ENCODE measurements at places on chromosomes 5 and 9.

DNA sequence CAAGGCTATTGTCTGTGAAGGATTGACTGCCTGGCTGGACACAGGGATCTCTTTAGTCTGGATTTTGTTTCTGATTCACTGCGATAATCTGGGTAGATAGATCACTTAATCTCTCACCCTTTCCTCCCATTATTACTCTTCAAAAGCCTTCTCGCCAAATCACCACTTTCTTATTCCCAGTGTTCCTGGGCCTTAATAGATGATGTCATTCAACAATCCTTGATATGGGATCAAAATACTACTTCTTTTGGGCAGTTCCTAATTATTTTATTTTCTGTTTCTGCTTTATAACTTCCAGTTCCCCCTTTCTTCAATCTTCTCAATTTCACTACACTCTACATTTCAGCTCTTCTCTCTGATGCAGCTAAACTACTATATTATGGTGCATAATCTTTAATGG lies 6.8 kb upstream of the CRHBP start:
- no peak for DNase-seq

DNA sequence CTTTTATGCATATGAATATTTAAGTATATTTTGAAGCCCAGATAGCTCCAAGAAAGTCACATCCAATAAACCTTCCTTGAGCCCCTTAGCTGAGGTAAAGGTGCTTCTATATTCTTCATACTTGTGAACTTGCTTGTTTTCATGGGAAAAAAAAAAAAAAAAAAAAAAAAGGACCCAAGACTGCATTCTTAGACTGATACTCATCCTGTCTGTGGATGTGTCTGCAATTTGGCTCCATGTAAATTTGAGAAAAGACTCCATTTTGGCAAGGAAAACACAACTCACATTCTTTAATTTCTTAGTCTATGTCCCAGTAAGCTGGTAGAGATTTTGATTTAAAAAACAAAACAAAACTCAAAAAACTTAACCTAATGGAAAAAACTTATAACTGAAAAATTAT lies 238.3 kb downstream of the FBXL17 start:
- peak; percentile 72 for DNase-seq

- DNase-seq = no peak
These were observed 423.0 kb upstream of the ZNF608 start for GRCh38 chr5:125169396-125169795.

DNA sequence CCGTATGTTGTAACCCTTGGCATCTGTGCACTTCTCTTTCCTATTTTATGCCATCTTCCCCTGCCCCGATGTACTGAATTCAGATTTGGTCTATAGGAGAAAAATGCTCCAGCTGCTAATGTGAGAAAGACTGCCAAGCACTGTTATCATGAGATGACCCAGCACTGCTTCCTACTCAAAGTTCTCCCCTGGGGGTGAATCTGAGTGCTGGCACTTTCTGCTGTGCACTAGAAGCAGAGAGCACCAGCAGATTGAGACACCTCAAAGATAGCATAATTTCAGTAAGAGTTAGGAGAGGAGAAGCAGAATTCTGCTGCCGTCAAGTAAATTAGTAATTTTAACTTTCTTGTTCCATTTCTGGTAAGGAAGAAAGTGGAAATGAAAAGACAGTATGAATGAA lies 92.8 kb upstream of the ACOT12 start:
- DNase-seq = no peak

GRCh38 chr5:147913786-147914185 lies 7.4 kb upstream of the C5orf46 start:
- DNase-seq = no peak

DNA sequence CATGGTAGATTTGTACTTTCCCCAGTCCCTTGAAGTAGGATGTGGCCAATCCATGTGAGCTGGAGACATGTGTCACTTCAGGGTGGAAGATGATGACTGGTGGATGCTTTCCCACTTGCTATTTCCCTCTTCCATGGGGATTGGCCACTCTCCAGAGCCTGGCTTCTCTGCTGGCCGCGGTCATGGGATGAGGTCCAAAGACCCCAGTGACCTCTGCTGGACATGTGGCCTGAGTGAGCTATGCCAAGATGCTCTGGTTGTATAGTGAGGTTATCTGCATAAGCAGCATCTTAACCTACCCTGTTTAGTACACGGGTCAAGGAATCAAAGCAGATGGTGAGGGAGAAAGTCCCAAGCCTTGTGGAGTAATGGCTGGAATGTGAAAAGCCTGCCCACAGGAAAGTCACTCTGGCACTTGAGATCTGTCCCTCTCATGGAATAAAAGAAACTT lies 47.1 kb downstream of the SH3PXD2B start:
- DNase-seq = no peak

GRCh38 chr5:158381614-158382160 lies 522.7 kb upstream of the CLINT1 start:
- DNase-seq = no peak

GRCh38 chr5:132176521-132176945 lies 51.1 kb downstream of the P4HA2 start:
- no peak for DNase-seq

DNA sequence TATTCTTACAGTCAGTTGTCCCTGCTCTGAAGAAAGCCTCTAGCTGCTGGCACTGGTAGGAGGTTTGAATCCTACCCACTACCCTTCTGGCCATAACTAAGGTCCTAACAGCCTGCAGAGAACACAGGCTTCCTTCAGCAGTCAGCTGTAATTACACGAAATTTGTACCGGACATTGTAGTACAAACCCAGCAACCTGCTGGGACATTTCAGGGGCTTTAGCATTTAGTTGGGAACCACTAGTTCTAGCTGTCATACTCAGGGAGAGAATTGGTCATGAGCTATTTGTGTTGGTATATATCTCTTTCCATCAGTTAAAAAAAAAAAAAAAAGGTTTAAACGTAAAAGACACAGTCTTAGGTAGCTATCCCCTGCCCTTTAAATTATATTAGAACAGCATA lies 1070.2 kb upstream of the DMAC1 start:
- no peak for DNase-seq

GRCh38 chr9:88776717-88777497 lies 214.4 kb upstream of the S1PR3 start:
- DNase-seq = peak; percentile 83

- peak; percentile 66 for DNase-seq
These were observed 156.8 kb downstream of the MAPKAP1 start for GRCh38 chr9:125549891-125550885.

- no peak for DNase-seq
These were observed 147.7 kb downstream of the SIL1 start for GRCh38 chr5:139050432-139050831.

- no peak for DNase-seq
These were observed 580.6 kb downstream of the PTPRD start for GRCh38 chr9:10032166-10032565.

DNA sequence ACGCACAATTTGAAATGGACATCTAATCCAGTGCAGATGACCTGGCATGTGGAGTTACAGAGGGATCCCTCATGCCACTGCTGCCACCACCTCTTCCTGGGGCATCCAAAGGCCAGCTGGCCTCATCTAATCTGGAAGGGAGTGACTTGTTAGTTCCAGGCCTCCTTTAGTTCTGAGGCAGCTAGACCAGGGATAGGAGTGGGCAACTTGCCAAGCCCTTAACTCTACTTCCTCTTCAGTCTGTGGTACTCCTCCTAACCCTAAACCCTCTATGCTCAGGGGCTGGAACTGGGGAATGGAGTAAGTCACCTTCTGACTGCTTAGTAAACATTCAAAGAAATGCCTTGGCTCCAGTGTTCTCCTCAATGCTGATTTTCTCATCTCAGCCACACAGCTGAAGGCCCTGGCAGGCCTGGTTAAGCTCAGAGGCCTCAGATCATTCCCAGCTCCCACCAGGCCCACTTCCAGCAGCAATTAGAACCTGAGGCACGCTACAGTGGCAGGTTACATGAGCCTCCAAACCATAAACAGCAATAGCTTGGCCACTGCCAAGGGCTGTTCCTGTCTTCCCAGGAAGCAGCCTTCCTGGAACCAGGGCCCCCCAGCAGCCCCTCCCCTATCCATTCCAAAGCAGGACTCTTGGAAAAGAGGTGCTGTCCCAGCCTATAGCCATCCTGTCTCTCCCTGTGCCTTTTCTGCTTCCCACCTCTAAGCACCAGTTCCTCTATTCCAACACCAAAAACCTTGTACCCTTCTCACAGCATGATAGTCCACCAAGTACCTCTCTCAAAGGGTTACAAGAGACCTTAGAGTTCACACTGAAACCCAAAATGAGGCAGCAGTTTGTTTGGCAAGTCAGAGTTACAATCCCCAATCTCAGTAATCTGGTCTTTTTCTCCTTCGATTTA lies 2.0 kb downstream of the EIF4EBP3 start:
- peak; percentile 20 for DNase-seq

DNA sequence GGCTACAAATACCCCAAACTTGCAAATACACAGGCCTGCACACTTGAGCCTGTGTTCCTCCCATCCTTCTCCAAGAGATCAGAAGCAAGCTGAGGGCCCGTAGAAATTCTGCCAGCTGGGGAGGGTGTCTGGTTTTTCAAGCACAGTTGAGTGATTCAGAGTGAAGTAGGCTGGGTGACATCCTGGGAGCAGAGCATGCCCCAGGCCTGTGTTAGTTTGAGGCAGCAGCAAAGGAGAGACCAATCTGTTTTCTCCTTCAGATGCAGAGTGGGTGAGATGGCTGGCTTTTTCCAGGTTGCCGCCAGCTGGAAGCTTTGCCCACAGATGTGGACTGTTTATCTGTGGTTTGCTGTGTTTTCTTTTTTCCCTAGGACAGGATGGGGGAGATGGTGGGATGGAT lies 63.1 kb downstream of the RCL1 start:
- DNase-seq = peak; percentile 70

GRCh38 chr5:143055596-143056338 lies 285.6 kb downstream of the ARHGAP26 start:
- peak; percentile 45 for DNase-seq

- no peak for DNase-seq
These were observed 515.1 kb downstream of the DMAC1 start for GRCh38 chr9:7284517-7284916.

DNA sequence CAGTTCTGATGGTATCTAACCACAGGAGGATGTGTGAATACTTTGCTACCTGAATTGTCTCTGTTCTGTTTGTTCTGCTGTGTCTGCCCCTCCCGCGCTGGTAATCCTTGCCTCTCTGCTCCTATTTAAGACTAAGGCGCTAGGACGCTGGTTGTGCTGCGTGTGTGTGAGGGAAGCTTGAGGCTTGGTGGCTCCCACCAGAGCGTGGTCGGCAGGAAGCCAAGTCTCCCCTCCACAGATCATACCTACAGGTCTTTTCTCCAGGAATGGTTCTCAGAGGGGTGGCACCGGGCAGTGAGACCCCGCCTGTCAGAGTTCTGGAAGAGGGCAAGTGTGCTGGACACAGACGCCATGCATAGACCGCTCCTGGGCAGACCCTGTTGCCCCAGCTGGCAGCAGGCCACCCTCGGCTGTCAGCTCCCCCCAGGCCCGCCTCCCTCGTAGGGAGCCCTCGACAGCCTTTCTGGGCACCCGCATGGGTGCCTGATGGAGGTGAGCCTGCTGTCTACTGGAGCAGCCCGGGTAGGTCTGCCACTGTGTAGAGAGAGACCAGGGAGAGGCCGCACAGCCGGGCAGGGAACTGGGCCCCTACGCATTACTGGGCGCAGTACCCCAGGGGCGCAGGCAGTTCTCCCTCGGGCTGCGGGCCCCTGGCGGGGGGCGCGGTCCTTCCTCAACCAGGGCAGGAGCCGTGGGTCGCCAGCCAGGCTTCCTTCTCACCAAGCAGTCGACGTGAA lies 53.4 kb upstream of the ROR2 start:
- no peak for DNase-seq

DNA sequence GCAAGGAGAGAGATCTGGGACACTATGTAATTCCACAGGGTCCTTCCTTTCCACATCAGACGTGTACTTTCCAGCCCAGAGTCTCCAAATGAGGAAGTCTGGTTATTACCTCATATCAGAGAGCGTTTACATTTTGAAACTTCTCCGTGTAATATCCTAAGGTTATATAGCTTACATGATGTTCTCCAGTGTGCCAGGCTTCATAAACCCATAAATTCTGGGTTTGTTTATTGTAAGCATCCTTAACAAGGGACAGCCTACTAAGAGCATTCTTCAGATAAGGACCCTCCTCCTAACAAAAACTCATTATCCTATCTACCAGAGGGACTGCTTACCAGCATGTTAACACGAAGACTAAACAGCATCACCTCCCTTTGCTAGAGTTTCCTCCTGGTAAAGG lies 17.9 kb downstream of the SRFBP1 start:
- no peak for DNase-seq

- peak; percentile 62 for DNase-seq
These were observed 114.4 kb upstream of the SLIT3 start for GRCh38 chr5:169415371-169415770.

DNA sequence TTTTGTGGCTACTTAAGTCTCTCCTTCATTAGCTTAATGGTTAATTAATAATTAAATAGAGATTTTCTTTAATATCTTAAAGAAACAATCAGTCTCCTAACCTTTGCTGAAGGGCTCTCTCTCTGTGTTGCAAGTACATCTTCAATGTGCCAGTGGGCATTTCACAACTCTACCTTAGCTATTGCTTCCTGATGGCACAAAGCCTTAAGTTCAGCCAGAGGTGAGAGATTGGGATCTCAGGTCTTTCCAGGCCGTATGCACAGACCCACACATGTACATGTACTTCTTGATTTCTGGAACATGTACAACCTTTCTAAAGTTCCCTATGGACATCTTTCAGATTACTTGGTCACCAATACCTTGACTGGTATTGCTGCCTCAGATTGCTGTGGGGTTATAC lies 8.9 kb upstream of the ITGA1 start:
- DNase-seq = no peak

GRCh38 chr9:33878691-33879366 lies 61.9 kb downstream of the UBE2R2 start:
- no peak for DNase-seq

DNA sequence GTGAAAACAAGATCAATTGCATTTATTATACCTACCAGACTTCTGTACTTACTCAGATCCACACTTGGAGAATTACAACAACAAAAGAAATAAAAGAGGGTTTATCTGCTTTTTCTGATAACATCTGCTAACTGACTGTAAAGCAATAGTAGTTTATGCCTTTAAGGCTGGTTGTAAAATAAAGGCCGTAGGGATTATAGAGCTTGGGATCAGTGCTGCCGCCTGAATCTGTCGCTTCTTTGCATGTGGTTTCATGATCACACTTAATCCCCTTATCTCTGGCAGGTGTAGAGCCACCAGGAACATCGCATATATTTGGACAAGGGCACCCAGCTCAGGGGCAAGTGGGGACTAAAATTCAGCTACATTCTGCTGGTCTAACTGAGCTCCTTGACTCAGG lies 146.7 kb downstream of the CCDC192 start:
- no peak for DNase-seq

- no peak for DNase-seq
These were observed 150.2 kb upstream of the TRPM3 start for GRCh38 chr9:71271602-71272001.

DNA sequence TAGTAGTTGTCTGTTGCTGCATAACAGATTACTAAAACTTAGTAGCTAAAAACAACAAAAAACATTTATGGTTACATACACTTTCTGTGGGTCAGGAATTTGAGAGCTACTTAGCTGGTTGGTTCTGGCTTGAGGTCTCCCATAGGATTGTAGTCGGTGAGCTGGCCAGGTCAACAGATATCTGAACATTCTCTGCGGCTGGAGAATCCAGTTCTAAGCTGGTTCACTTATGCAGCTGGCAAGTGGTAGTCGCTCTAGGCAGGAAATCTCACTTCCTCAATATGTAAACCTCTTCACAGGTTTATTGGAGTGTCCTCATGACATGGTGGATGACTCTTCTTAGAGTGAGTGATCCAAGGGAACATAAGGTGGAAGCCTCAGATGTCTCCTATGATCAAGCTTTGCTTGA lies 65.7 kb upstream of the TNFAIP8 start:
- DNase-seq = no peak

Data from fibroblast of skin of scalp (primary cell).